Non-pigmented ciliary epithelial cell (primary cell): ENCODE measurements at places on chromosomes 11 and 22.

DNA sequence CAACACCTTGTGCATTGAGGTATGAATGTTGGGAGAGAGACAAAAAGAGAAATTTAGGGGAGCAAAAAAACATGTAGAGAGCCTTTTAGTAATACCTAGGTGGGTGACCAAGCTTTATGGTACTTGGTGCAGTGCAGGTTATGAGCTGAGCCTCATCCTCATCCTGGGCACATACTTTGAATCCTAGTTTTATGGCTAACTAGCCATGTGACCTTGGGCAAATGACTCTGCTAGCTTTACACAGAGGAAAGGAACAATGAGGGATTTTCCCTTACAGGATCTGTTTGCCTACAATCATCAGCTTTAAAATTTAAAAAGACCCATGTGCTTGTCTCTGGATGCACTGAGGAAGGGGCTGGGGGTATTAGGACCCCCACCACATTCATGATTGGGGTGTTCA is 187.8 kb upstream of the ISX start:
- no peak for DNase-seq

GRCh38 chr22:32557444-32557843 is 82.8 kb downstream of the FBXO7 start:
- DNase-seq: no peak

DNA sequence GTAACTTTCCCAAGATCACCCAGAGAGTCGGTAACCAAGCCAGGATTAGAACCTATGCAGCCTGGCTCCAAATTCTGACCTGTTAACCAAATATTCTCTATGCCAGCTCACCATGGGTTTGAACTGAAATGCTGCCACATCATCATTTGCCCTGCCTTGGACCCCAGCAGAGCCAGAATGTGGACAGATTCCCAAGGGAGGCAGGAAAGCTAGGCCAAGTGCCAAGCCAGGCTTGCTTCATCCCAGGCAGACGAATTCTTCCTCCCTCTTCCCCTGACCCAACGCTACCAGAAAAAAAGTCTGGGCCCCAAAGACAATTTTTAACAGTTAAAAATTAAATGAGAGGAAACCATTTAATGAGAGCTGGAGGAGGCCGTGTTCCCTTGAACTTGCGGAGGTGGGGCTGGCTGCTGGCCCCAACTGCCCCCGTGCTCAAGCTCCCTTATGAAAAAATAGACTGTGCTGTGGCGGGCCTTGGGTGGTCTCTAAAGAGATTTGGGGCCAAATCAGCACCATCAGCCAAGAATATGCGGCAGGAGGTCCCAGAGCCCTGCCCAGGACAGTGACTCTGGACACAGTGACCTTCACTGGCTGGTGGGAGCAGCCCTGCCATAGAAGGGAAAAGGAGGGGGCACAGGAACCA is 184.1 kb upstream of the SYT13 start:
- DNase-seq: no peak

- DNase-seq: no peak
Observed at GRCh38 chr11:60485987-60486386, 6.6 kb upstream of the MS4A12 start.

DNA sequence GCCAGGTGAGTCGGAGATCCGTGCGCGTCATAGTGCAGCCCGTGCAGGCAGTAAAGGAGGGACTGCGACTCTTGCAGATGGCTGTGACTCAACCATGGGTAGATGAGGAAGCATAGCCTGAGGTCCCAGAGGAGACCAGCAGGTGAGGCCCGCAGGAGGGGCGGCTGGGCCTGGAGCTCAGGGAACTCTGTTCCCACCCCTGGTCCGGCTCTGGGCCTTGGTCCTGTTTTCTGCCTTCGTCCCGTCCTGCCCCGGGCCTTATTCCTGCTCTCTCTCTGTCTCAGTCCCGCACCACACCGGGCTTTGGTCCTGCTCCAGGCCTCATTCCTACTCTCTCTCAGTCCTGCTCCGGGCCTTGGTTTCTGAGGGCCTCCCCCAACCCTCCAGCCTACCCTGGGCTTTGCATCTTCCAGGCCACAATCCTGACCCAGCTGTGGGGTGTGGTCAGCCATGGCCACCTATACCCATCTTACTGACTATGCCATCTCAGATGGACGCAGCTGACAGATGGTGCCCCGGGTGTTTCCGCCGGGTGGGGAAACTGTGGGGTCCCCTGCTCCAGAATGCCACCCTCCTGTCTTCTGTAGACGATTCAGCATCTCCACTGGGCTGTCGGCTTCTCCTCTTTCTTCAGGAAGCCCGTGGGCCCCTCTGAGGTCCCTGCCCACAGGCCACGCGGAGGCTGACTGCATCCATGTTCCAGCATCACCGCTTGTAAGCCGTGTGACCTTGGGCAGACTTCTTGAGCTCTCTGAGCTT is 1134.1 kb downstream of the BRD1 start:
- no peak for DNase-seq

DNA sequence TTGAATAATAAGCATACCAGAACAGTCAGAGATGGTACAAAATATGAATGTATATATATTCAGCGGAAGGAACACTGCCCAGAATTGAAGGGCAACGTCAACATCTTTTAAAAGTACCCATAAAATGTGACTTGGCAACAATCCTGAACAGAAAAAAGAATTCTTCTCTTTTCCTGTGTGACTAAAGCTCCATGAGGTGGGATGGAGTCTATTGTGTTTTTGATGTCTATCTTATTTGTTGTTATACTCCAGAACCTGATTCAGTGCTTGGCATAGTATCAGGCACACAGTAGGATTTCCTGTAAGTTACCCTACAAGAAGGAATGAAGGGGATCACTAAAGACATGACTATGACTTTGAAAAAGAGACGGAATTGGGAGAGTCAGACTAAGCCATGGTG is 10.3 kb downstream of the LDLRAD3 start:
- no peak for DNase-seq

DNA sequence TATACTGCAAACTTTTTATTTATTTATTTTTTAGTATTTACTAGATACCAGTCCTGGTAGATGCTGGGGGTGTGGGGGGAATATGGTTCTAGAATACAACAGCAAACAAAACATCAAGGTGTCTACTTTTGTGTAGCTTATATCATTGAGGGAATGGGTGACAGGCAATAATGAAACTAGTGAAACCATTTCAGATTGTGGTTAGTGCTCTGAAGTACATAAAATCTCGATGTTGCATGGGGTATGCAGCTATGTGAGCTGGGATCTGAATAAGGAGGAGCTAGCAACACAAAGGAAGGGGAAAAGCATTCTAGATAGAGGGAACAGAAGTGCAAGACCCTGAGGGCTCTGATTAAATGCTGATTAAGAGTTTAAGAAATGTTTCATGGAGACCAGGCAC is 103.5 kb downstream of the WT1 start:
- no peak for DNase-seq

DNA sequence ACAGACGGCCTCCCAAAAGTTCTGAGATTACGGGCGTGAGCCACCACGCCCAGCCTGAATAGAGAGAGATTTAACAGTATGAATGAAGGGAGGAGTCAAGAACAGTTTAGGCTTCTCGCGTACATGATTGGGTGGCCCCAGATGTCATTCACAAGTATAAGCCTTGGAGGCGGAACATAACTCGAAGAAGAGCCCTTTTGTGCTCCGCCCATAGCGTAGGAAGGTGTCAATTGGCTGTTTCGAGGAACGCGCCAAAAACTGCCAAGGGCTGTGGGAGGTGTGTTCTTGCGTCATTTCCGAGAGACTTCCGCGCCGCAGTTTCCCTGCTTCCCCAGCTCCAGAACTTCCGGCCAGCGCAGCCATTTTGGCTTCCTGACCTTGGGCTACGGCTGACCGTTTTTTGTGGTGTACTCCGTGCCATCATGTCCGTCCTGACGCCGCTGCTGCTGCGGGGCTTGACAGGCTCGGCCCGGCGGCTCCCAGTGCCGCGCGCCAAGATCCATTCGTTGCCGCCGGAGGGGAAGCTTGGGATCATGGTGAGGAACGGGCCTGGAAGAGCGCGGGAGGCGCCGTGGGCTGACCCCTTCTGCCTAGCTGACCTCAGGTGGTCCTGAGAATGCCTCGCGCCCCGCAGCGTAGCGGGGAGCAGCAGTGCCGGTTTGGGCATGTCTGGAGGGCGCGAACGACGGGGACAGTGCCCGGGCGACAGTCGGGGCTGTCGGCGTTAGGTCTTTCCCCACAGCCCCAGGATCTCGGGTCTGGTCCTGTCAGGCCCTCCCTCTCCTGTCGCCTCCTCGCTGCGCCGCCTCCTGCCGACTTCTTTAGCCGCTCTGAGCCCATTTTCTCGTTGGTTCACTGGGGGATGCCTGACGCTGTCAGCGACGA is at the start of gene COX8A:
COX8A (plus strand) TSS at position 362 of the 885 bp plus-strand sequence; CDS start at position 423, 61 bp downstream.
- DNase-seq: peak; percentile 100

GRCh38 chr22:42320443-42321416 is 50.3 kb upstream of the TCF20 start:
- no peak for DNase-seq

DNA sequence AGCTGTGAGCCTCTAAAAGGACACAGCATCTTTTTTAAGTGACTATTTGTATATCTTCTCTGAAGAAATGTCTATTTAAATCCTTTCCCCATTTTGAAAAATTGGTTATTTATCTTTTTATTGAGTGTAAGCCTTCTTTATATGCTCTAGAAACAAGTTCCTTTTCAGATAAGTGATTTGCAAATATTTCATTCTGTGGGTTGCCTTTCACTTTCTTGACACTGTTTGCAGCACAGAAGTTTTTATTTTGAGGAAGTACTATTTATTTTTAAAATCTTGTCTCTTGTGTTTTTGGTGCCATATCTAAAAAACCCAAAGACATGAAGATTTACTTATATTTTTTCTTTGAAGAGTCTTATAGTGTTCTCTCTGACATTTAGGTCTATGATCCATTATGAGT is 40.1 kb upstream of the LYVE1 start:
- DNase-seq: no peak
